ENCODE measurements at places on chromosomes 11 and 22.

GRCh38 chr22:17380359-17381087, 11.3 kb downstream of the CECR2 start:
- DNase-seq = no peak

DNA sequence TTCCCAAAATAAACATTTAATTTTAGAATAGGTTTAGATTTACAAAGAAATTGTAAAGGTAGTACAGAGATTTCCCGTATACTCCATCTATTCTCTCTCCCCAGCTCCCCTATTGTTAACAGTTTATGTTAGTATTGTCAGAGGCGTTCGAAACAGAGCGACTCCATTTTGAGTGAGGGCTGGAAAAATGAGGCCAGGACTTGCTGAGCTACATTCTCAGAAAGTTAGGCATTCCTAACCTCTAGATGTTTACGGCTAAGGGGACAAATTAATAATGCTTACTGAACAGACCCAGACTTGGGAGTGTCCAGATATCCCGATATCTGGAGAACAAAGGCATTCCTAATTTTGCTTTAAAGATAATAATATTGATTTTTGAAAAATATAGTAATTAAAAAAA, 12.4 kb upstream of the NUP160 start:
- DNase-seq = no peak

- DNase-seq = no peak
Observed at GRCh38 chr22:43399338-43399979, 12.4 kb upstream of the MPPED1 start.

GRCh38 chr11:62132689-62133293, 9.0 kb downstream of the INCENP start:
- no peak for DNase-seq

- no peak for DNase-seq
Observed at GRCh38 chr11:133793271-133794035, 51.9 kb downstream of the SPATA19 start.

DNA sequence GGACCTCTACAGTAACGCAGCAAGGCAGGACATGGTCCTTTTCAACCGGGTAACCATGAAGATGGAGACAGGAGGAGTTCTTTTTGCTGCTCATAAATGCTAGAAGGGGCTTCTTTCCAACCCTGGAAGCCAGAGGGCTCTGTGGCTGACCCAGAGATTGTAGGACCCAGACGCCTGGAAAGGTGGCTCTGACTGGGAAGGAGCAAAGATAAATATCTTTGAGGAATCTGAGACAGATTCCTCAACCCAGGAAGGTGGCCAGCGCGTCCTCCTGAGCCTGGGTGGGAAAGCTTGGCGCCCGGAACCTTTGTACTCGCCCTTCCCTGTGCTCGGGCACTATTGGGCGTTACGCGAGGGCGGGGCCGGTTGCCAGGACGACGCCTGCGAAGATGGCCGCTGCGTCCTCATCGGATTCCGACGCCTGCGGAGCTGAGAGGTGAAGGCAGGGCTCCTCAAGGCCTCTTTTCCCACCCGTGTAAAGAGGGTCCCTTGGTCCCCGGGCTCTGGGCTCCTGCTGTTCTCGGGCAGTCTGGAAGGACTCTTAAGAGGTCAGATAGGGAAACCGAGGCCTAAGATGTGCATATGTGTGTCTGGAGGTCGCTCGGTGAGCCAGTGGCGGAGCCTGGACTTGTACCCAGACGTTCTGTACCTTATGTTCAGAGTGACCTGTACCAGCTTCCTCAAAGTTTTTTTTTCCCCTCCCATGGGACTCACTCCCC, at the start of gene BBS1:
BBS1 (plus strand) TSS at position 365 of the 719 bp plus-strand sequence; CDS start at position 390, 25 bp downstream.
- peak; percentile 86 for DNase-seq

GRCh38 chr22:19974935-19975706, 33.5 kb upstream of the TXNRD2 start:
- DNase-seq = no peak

DNA sequence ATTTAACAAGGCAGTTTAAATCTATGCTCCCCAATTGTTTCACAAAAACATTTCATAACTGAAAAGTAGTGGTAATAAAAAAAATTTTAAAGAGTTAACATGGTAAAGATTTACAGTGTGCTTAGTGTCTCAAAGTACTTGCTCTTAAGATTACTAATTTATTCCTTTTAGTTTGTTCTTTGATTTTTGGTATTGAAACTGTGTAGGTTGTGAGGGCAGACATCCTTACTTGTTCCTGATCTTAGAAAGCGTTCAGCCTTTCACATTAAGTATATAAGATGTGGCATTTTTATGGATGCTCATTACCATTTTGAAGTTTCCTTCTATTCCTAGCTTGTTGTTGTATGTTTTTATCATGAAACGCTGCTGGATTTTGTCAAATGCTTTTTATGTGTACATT, 32.9 kb downstream of the RAB6A start:
- DNase-seq = no peak

GRCh38 chr11:46499821-46500220, 94.0 kb downstream of the AMBRA1 start:
- DNase-seq = no peak

DNA sequence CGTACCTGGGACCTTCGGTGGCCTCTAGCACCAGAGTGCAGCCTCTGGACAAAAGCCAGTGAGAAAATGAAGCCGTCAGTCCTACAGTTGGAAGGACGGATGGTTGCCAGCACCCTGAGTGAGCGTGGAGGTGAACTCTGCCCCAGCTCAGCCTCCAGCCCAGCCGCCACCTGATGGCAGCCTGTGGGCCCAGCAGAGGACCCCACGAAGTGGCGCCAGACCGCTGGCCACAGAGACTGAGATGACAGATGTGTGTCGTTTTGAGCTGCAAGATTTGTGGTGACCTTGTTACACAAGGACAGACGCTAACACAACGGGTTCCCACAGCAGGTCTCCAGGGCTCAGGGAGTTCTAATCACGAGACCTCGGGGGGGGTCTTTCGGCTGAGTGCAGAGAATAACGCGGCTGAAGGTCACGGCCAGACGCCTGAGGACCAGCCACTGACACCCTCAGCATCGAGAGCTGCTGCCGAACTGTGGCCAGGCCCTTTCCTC, 75.0 kb downstream of the BRD1 start:
- DNase-seq = no peak

DNA sequence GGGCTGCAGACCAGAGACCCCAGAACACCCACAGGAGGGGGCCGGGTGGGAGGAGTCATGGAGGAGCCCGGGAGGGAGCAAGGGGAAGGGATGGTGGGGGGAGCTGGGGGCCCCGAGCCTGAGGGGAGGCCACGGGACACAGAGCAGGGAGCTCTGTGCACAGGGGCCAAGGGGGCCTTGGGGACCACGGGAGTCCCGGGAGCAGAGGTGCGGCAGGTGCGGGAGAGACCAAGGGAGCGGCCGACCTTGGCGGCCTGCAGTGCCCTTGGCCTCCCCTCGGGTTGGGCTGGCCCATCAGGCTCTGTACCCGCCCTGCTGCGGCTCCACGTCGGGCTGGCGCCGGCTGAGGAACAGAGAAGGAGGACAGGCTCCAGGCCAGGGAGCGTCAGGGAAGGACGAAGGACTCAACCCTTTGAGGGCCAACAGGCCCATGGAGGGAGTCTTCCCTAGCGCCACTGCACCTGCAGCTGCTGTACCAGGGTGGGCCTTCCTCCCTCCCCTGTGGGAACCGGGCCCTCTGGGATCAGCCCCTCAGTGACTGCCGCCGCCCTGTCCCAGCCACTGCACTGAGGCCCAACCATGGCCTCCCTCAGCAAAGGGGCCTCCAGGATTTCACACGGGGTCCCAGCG, 17.8 kb upstream of the BRSK2 start:
- no peak for DNase-seq

GRCh38 chr11:103031834-103032233, 60.1 kb downstream of the DCUN1D5 start:
- DNase-seq = no peak

DNA sequence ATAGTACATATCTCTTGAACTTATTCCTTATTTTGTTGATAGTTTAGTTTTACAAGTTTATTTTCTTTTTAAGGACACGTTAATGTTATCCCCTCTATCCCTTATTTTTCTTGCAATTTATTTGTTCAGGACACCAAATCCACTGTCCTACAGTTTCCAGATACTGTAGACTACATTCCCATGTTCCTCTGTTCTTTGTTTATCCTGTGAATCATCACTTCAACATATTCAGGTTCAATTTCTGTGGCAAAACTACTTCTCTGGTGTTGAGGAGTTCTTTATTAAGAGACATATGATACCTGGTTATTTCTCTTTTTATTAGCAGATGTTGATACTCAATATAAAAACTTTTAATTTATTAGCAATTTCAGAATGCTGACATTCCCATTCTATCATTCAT, 72.8 kb upstream of the CLNS1A start:
- DNase-seq = no peak

- peak; percentile 2 for DNase-seq
Observed at GRCh38 chr11:69344570-69345145, 50.7 kb downstream of the MYEOV start.

GRCh38 chr11:119652907-119653659, 75.9 kb downstream of the NECTIN1 start:
- no peak for DNase-seq

GRCh38 chr22:19503869-19504268, 20.3 kb downstream of the CLDN5 start:
- DNase-seq = no peak

DNA sequence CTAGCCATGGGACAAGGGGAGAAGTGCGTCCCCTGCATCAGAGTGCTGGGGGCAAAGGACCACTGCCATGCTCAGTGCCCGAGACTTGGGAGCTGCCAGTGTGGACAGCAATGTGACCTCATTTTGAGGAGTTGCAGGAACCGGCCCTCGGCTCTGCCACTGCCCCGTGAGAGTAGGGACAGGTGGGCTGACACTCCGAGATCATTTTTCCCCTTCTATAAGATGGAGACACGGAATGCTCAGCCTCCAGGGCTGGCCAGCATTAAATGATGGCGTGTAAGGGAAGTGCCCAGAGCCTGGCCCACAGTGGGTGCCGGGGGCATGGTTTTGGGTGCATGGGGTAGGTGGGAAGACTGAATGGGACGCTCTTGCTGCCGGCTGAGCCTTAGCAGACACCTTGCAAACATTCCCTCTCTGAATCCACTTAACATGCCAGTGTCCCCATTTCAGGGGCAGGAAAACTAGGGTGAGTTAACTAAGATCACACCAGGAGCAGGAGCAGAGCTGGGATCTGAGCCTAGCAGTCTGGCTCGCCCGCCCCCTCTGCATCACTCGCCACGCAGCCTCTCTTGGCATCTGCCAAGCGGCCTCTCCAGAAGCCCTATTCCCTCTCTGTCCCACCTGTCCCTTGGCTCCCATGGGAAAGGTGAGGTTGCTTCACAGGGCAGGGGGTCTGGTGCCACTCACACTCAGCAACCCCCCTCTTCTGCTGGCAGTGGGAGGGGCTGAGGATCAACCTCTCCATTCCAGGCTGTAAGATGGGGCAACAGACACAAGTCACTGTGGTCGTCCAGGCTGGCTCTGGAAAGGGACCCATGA, 13.6 kb downstream of the NPTXR start:
- no peak for DNase-seq

GRCh38 chr11:74697722-74698121, 33.5 kb downstream of the CHRDL2 start:
- no peak for DNase-seq

- no peak for DNase-seq
Observed at GRCh38 chr11:86442420-86442819, 67.7 kb downstream of the CCDC81 start.

- no peak for DNase-seq
Observed at GRCh38 chr11:28770806-28771205, 662.6 kb downstream of the METTL15 start.

GRCh38 chr11:128575174-128575960, 12.0 kb downstream of the ETS1 start:
- DNase-seq = no peak

DNA sequence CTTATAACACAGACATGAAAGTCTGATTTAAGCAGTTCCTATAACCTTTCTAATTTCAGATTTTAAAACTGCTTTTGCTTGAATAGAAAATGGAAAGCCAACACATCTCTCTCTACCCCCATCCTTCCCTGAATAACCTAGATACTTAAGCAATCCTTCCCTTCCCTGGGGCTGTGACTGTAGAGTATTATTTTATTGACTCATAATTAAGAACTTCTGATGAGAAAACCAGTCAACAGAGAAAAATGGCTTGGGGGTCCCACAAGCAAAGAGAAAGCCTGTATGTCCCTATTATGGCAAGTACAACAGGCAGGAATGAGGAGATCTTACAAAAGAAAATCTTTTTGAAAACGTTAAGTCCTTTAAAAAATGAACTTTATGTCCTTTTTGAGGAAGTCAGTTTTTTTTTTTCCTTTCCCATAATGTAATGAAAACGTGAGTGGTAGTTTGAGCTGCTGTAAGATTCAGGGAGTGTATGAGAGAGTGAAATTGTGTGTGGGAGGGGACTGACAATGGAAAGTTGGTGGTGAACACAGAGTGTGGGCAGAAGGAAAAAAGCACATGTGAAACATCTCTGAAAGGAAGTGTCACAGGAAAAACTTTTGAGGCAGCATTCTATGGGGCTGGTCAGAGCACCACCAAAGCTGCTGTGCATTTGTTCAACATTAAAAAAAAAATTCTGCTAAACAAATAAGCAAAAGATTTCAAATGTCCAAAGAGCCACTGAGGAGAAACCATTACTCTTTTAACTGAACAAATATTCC, 154.6 kb downstream of the MAML2 start:
- DNase-seq = peak; percentile 58

DNA sequence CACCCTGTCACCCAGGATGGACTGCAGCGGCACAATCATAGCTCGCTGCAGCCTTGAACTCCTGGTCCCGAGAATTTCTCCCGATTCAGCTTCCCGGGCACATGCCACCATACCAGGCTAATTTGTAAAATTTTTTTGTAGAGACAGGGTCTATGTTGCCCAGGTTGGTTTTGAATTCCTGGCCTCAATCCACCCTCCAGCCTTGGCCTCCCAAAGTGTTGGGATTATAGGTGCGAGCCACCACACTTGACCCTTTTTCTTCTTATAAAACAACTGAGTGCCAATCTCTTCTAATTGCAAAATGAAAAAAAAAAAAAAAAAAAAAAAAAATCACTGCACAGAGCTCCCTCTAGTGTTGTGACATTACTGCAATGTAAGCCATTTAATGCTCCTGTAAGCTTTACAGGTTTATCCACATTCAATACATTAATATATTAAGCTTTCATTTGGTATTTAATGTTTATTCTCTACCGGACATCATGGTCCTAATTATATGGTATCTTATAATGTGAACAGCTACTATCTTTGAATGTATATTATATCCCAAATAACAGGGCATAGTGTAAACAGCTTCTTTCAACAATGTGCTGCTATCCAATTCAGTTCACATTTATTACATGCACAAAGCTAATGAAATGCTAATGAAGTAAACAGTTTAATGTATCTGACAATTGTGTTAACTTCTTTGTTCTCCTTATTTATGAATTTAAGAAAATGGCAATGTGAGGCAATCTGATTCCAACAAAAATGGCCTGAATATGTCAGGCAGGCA, 44.6 kb downstream of the COPB1 start:
- DNase-seq = no peak

- DNase-seq = no peak
Observed at GRCh38 chr11:134337051-134337450, 5.3 kb downstream of the GLB1L2 start.

Measured in stimulated activated CD4-positive, alpha-beta T cell treated with anti-CD3 and anti-CD28 coated beads, Interleukin-4, amount 100 ng/mL, for 24 hours (primary cell).